ENCODE measurements at places on chromosomes 6 and 20.

GRCh38 chr20:43911066-43911465 lies 3.6 kb upstream of the TOX2 start:
- no peak for DNase-seq

GRCh38 chr20:8492173-8492572 lies 360.1 kb downstream of the PLCB1 start:
- no peak for DNase-seq

GRCh38 chr6:131205481-131206244 lies 70.4 kb downstream of the AKAP7 start:
- no peak for DNase-seq

GRCh38 chr20:36824142-36824940 lies 50.8 kb upstream of the DSN1 start:
- DNase-seq = no peak

- no peak for DNase-seq
Measured at GRCh38 chr6:41404182-41404845, 68.9 kb downstream of the NCR2 start.

DNA sequence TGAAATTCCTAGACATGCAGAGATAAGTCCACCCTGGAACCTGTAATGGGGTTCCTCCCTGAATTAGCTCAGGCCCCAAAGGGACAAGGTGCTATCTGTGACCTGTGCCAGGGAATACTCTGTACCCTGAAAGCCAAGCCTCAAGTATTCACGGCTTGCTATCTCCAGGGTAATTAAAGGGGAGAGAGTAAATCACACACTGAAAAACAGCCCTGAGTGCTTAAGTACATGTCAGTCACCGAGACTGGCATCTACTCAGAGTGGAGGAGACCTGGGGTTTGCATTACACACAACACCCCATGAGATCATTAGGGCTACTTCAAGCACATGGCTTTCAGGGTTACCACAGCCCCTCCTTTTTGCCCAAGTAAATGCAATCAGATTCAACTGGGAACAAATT lies 188.1 kb downstream of the CD83 start:
- no peak for DNase-seq

DNA sequence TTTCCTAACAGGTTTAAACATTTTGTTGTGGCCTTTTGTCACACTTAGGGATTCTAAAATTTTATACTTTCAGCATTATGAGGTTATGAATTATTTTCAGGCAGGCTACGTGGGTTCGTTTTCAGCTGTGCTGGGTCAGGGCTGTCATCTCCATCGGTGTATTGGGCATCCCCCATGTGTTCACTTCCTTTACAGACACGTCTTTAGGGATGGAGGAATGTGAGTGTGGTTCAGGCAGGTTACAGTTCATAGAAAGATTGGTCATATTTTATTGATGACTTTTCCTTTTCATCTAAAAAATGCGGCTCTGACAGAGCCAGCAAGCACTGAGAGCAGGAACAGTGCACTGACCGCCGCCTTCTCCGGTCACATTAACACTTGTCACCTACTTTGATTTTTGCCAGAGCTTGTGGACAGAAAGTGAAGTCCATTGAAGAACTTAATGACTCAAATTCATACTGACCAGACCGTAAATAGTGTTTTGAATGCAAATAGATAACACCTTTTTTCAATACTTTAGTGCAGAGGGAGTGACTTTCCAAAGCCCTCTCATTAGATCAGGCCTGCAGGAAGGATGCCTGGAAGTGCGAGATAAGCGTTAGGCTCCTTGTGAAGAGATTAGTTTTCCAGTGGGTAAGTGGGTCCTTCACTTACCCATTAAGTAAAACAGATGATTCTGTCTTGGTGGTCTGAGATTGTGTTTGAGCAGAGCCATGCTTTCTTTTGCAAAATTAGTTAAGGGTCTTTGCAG lies 113.1 kb downstream of the TIAM2 start:
- DNase-seq = no peak

DNA sequence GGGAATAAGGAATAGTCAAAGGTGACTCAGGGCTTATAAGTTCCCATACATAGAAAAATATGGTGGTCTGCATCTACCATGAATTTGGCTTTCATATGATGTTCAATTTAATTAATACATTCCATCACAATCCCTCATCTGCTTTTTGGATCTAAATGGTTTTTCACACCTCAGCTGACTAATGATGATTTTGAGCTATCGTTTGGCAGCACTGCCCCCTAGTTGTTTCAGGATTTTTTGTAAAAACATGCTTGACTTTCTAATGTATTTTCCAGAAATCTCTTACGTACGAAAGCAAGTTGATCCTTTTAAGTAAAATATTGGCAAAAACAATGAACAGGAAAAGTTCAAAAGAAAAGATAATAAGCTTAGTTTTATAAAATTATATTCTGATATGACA lies 408.6 kb upstream of the ADGRB3 start:
- DNase-seq = no peak

- no peak for DNase-seq
Measured at GRCh38 chr20:63095718-63096654, 89.2 kb upstream of the BHLHE23 start.

DNA sequence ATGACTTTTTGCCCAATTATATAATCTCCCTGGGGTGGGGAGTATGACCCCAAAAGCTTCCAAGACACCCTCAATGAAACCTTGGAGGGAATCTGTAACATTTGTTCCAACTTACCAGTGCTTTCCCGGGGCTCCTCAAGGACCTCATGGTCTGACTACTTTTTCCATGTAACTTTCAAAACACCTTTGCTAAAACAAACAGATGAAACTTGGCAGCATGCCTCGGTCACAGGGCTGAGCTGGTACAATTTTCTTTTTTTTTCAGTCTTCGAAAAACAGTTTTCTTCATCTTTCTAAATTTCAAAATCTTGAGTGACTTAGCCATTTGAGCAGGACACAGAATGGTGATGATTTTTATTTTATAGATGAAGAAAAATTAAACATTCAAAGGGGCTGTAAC lies 241.2 kb downstream of the BMP7 start:
- DNase-seq = no peak

DNA sequence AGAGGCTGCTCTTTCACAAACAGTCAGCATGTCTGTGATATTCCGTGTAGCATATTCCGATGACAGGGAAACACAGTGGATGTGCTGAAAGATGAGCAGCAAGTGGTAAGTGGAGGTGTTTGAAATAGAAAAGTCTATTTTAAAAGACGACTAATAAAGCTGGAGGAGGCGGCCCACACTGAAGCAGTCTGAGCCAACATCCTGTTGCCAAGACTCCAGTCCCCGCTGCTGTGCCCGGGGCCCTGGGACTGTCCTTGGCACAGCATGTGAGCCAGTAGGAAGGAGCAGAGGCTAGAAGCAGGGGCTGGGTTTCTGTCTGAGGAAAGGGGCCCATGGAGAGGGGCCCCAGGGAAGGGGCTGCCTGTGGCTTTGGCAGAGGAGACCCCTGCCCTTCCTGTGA lies 351.5 kb upstream of the CHD6 start:
- no peak for DNase-seq

DNA sequence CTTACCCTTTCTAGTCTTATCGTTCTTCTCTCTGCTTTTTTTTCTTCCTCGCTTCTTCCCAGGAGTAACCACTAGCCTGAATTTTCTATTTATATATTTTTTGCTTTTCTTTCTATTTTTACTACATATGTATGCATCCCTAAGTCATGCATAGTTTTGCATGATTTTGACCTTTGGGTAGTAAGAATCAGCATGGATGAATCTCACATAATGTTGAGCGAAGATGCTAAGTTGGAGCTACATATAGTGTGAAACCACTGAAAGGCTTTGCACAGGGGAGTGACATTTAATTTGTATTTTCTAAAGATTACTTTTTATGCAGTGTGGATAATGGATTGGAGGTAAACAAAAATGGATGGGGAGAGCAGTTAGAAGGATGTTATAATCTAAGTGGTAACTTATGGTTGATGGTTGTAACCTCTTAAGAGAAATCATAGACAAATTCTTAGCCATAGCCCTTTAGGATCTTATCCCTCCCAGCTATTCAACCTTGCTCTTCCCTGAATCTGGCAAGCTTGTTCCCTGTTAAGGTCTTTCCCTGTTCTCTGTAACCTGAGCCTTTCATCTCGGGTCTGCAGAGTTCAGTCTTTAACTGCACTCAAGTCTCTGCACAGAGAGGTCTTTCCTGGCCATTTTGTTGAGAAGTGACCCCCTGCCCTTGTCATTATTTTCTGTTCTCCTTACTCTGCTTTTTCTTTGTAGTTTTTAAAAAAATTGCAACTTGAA lies 18.0 kb downstream of the PEX7 start:
- DNase-seq = no peak

DNA sequence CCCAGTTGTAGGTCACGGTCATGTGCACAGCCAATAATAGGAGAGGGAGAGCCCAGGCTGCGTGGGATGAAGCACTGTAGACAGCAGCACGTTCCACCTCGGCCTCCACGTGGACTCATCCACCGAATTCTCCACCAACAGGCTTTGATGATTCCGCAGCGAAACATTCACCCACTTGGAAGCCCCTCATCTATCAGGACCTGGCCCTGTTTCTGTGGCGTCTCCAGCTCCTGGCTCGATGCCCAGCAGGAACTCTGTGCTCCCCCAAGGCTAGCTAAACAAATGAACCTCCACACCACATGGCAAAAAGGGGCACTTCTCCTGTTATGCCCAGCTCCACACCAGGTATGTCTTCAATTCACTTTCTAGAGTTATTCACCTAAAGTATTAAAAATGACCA lies 237.9 kb upstream of the PDE10A start:
- no peak for DNase-seq

DNA sequence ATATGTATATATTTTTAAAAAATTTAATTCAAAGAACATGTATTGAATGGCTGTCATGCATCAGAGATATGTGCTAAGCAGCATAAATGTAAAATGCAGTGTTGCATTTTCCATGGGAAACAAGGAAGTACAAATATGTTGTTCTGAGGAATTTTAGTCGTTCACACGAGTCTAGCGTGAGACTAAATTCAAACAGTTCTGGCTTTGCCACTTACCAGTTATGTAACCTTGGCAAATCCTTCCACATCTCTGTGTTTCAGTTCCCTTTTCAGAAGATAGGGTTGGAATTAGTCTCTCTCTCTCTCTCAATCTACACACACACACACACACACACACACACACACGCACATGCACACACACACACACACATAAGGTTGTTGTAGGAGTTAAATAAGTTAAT lies 305.4 kb downstream of the UTRN start:
- no peak for DNase-seq

GRCh38 chr6:133945158-133945557 lies 7.9 kb upstream of the TBPL1 start:
- DNase-seq = no peak

- DNase-seq = no peak
Measured at GRCh38 chr6:33638556-33638955, 17.4 kb downstream of the ITPR3 start.

GRCh38 chr20:2421247-2421646 lies 40.5 kb downstream of the TGM6 start:
- no peak for DNase-seq

GRCh38 chr6:82467338-82467737 lies 103.7 kb downstream of the TPBG start:
- no peak for DNase-seq

DNA sequence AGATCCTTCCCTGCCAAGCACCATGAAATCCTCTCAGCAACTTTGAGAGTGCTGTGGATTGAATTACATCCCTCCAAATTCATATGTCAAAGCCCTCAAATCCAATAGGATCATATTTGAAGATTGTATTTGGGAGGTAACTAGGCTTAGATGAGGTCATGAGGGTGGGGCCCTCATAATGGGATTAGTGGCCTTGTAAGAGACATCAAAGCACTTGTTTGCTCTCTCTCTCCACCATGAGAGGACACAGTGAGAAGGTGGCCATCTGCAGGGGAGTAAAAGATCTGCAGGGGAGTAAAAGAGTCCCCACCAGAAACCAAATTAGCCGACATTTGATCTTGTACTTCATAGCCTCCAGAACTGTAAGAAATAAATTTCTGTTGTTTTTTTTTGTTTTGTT lies 298.2 kb downstream of the SAMD5 start:
- no peak for DNase-seq

GRCh38 chr6:28648035-28648877 lies 122.6 kb downstream of the GPX5 start:
- peak; percentile 87 for DNase-seq

DNA sequence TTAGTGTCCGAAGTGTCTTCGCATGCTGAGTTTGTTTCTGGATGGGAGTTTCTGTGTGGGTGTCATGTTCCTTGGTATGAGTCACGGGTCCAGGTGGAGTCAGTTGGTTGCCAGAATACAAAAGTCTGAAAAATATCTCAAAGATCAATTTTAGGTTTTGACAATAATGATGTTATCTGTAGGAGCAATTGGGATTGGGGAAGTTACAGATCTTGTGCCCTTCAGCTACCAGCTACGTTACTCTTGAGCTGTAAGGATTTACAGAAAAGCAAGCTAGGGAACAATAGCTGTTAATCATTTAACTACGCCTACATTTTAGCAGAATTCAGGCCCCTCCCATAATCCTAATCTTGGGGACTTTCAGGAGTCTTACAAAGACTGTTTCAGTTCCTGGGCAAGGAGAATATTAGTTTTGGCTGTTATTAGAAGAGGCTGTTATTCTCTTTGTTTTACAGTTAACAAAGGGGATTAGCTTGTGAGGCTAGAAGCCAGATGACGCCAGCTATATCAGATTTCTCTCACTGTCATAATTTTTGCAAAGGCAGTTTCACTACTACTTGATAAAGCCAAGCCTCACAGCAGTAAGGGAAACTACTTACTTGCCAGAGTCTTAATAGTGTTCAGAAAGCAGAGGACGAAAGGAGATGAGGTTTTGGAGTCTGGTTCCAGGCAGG lies 15.4 kb upstream of the SLC22A16 start:
- no peak for DNase-seq

GRCh38 chr6:143774347-143774746 lies 68.8 kb upstream of the LTV1 start:
- DNase-seq = no peak

- no peak for DNase-seq
Measured at GRCh38 chr6:165814679-165815078, 151.6 kb upstream of the PDE10A start.

- no peak for DNase-seq
Measured at GRCh38 chr6:106858653-106859092, 115.9 kb downstream of the CD24 start.

DNA sequence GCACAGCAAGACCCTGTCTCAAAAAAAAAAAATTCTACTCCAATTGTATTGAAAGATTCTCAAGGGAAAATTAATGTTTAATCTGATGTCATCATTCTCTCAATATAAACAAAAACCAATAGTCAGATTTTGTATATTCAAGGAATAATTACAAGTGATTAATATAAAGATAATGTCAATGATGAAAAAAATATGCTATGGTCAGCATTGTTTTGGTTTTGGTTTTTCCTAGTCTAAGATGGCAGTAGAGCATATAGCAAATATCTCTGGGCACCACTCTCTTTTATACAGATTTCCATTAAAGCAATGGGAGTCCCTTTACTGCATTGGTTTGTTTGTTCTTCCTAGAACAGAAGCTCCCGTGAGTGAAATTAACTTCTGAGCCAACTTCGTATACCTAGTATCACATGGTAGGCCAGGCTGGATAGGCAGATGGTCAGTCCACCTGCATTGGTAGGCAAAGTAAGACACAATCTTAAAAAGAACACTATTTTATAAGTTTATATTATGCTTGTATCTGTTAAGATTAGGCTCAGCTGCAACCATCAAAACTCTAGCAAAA lies 523.8 kb upstream of the JARID2 start:
- DNase-seq = no peak
